Ovary (tissue), 10 donors: ENCODE measurements at places on chromosomes 7 and 10. TPM values are rescaled to one million over a fixed set of nuclear protein-coding genes. Genes with fewer than 3 reads are reported as not detected.

Gene MET
- 33.9 TPM for total RNA-seq

Gene GIMAP1
- total RNA-seq, result 2.7 TPM

Gene ETV1
- 3.4 TPM for total RNA-seq

Gene ANKRD61
- total RNA-seq, result 0.57 TPM

Gene COL1A2
- 659 TPM for total RNA-seq

DNA sequence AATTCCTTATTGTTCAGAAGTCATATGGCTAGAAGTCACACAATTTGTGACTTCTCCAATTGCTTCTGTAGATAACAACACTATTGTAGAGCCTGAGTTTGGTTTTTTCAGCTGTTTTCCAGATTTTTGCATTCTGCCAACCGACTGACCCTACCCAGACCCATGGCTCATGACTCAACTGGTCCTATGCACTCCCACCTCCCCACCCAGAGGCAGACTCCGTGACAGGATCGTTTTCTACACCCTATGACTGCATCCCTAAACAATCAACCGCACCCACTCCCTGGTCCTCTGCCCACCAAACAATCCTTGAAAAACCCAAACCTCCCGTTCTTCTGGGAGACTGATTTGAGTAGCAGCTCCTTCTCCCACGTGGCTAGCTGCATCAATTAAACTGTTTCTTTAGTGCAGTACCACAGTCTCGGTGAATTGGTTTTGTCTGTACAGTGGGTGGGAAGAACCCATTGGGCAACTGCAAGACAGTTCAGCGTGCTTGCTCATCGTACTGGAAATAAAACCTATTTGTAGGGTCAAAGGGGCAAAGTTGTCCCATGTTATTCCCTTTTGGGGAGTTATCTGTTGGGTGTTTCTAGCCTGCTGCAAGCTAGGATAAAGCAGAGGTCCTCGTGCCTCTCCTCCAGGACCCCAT lies 150.3 kb upstream of the FAM20C start:
- peak; percentile 1 for DNase-seq

- no peak for DNase-seq
Observed at GRCh38 chr10:46556515-46557318, at the start of gene GPRIN2. Gene GPRIN2 (minus strand): TSS chr10:46556658. CDS start chr10:46550736, 5,922 bp downstream.

DNA sequence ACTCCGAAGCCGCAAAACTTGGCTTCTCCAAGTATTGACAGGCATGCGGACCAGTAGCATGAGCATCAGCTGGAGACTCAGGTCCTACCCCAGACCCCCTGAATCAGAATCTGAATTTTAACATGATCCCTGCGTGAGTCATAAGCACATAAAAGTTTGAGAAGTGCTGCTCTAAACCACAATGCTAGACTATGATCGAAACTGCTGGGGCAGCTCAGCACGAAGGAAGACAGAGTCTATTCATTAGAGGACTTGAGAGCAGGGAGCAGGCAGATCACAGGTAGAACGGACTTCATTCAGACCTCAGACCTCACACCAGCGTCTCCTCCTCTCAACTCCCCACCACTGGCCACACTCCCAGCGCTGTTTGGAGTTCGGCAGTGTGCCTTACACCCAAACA lies 16.9 kb downstream of the CAMK2G start:
- DNase-seq, result no peak
